ENCODE measurements at places on chromosomes 13 and 19.

GRCh38 chr13:100139817-100140216, 50.9 kb downstream of the PCCA start:
- no peak for DNase-seq

GRCh38 chr19:33403221-33403972, 29.9 kb downstream of the CEBPG start:
- DNase-seq, result no peak

DNA sequence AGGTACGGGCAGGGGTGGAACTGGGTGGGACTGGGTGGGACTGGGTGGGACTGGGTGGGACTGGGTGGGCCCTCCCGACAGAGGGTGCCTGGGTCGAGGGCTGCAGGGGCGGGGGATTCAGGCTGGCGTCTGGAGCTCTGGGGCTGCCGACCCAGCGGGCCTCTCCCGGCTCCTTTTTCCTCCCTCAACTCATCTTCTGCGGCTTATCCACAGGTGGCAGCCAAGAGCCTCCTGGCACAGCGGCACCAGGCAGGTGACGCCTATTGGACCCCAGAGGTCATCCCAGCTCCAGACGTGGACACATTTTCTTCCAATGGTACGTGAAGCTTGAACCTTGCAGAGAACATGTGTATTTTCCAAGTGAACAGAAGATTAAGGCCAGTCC, 533 bp downstream of the ZNF544 start:
- DNase-seq, result no peak

DNA sequence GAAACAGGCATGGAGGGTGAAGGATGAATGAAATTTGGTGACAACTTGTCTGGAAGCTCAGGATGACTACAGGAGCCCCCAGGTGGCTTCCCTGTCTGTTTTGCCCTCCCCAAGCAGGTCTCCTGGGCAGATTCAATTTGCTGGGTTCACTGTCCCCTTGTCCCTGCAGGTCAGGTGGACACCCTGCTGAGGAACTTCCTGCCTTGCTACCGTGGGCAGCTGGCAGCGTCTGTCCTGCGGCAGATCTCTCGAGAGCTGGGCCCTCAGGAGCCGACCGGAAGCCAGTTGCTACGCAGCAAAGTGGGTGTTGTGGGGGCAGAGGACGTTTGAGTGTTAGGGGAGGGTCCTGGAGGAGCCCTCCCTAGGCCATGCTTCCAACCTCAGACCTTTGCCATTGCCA, 19.1 kb downstream of the PGLS start:
- no peak for DNase-seq

- no peak for DNase-seq
These were observed 1201.3 kb downstream of the EFNB2 start for GRCh38 chr13:105334211-105334610.

DNA sequence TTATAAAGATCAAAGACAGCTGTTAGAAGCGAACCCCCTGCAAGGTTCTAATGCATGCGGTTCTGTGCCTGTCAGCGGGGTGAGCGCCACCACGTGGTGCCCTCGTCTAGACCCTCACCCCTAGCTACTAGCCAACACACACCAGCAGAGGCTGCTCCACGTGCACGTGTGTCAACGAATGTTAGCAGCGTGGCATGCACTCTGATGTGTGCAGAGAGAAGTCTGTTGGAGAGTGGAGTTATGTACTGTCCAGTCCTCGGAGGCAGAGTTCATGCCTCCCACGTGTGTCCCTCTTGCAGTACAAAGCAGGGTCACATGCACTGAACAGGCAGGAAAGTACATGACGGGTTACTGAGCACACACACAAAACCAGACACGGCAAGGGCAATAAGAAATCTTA, 75.0 kb upstream of the SLC15A1 start:
- no peak for DNase-seq

DNA sequence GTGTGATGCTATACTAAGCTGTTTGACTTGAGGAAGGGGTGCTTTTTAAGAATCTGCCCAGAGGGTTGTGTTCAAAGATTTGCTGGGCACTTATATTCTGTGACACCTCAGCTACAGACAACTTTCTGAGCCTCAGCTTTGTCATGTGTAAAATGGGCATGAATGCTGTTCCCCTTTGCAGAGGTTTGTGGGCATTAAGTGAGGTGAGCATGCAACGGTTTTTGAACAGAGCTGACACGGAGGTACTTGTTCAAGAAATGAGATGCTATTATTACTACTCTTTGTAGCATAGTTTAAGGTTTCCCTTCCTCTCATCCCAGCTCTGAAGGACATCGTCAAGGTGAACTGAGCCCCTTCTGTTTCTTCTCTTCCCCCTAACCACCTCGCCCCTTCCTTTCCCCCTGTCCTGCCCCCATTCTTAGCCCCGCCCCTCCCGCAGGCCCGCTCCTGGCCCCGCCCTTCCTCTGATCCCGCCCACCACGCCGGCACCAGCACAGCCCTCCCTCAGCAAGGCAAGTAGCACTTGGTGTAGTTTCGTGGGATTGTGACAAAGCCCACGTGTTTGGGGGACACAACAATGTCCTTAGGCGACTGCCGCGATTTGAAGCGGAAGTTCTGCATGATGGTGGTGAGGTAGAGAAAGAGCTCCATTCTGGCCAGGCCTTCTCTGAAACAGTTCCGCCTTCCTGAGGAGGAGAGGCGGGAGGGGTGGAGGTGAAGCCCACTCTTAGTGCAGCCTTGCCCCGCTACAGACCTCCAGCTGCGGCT, 26.1 kb upstream of the CYP2A7 start:
- DNase-seq, result no peak

DNA sequence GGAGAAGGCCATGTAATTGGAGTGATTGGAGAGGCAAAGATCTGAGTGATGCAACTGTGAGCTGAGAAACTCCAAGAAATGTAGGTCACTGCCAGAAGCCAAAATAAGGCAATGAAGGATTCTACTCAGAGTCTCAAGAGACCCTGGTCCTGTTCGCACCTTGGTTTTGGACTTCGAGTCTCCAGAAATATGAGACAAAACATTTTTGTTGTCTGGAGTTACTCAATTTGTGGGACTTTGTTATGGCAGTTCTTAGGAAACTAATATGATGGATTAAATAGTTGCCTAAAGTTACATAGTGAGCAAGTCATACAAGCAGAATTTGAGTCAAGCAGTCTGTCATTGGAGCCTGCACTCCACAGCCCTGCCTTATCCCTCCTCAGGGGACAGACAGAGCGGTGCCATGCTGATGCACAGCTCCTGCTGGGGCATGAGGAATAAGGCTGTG, 104.2 kb downstream of the ITGBL1 start:
- no peak for DNase-seq

DNA sequence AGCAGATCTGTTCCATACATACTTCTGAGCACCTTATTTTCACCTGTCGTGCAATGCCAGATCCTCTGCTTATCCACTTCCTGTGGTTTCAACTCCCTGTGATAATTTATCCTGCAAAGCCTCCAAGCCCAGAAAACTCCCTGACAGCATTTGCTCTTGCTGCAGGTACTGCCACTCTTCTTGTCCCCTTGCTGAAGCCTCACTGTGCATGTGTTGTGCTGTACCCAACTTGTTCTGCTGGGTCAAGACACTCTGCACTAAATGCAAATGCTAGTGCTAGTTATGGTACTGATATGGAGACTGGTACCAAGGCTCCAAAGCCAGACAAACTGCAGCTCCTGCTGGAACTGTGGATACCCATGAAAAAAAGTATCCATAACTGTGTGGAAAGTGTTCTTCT, 315.4 kb upstream of the MIR17HG start:
- DNase-seq, result no peak

DNA sequence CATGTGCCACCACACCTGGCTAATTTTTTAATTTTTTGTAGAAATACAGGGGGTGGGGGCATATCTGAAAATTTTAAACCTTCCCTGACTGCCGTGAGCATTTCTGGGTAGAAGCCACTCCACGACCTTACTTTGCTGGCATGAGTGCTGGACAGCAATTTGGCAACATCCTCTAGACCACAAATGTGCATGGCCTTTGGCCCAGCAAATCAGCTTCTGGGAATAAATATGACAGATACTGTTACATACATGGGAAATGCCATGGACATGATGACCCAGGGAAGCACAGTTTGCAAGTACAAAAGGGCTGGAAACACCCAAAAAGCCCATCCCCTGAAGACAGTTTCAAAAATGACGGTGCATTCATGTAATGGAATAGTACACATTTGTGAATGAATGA, 3.2 kb upstream of the PVR start:
- DNase-seq, result no peak

DNA sequence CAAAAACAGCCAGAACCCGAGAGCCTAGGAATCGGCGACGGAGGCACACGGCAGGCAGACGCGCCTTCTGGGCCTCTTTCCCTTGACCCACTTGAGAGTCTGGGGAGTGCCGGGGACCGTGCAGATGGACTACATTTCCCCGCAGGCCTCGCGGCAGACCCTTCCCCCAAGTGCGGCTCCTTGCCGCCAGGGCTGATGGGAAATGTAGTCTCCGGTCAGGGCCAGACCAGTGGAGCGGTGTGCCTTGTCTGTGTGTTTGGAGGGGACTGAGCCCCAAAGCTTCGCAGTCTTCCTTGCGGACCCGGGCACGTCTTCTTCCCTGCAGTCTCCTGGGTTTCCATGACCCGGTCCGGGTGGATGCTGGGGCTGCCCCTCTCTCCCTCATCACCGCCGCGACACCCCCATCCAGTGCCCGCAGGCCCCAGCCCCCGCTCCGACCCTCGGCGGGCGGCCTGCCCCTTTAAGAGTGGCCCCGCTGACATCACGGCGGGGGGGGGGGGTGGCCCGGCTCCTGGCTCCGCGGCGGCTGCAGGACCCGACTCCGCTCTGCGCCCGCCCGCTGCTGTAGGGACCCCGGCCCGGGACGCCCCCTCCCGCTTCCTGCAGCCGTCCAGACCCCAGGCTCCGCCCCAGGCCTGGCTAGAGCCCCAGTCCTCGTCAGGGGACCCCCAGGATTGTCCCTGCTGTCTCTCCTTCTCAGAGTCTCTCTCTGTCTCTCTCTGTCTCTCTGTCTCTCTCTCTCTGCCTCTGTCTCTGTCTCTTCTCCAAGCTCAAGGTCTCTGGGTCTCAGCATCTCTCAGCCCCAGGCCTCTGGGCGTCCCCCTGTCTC, 758 bp upstream of the CACNG7 start:
- DNase-seq, result peak; percentile 79

GRCh38 chr19:13615890-13616289, 109.6 kb upstream of the CACNA1A start:
- no peak for DNase-seq

DNA sequence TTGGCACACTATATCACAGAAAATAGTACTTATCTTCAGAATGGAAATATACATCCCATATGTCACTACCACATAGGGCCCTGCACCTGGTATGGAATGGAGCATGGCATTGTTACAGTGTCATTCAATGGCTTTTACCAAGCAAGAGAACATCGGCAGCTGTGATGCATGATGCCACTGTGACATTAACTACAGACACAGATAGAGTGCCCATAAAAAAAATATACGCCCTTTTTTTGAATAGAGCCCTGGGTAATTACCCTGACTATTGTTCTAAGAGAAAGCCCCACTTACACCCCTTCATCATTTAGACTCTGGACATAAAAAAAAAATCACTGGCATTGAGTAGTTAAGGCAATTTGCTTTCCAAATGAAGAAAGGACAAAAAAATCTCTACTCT, 320.3 kb downstream of the DNAJC15 start:
- DNase-seq, result no peak

GRCh38 chr19:45999653-46000121, 4.4 kb downstream of the CCDC61 start:
- DNase-seq, result no peak

DNA sequence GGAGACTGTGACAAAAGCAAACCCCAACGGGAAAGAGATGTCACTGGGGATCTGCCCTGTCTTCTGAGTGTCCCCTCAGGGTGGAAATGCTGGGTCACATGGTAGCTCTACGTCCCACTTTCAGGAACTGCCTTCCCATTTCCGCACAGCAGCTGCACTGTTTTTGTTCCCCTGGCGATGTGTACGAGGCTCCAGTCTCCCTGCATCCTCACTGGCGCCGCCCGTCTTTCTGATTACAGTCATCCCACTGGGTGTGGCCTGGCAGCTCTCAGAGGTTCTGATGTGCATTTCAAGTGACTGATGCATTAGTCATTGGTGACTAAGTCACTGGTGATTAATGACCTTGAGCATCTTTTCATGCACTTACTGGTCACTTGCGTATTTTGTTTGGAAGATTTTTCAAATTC, 21.2 kb downstream of the PCID2 start:
- no peak for DNase-seq

DNA sequence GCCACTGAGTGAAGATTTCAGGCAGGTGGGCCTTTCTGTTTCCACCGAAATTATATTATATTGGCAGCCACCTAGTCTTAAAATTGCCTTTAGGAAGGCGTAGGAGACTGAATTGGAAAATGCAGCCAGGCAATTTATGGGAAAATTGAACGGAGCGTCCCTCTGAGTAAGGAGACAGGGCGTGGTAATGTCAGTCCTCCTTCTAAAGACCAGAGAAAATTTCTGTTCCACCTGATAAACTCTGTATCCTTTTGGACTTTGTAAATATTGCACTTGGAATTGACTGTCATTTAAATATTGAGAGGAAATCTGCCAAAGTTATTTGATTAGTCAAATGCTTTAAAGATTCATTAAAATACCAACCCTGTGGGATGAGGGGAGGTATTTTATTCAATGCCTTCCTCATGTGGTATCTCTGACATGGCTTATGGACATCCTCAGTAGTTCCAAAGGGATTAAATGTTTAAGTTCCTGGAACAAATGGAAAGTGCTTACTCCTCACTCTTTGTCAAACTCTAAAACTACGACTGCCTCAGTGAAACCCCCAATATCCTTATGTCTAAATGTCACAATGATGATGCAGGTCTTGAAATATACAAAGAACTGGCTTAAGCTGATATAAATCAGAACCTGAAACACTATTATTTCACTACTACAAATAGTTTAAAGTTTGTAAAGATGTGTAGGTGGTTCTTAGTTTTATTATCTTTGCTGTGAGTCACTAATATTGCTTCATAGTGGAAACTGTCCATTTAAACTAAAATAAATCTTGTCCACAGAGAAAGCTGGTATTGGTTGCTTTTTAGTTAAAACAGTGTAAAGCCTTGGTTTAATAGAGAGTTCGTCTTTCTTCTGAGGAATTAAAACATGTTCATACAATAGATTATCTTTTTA, 203.2 kb downstream of the FGF14 start:
- no peak for DNase-seq
